ENCODE measurements at places on chromosomes 7 and 10.
A peak's percentile ranks its signal among the peaks of the same experiment; 100 is the strongest.

DNA sequence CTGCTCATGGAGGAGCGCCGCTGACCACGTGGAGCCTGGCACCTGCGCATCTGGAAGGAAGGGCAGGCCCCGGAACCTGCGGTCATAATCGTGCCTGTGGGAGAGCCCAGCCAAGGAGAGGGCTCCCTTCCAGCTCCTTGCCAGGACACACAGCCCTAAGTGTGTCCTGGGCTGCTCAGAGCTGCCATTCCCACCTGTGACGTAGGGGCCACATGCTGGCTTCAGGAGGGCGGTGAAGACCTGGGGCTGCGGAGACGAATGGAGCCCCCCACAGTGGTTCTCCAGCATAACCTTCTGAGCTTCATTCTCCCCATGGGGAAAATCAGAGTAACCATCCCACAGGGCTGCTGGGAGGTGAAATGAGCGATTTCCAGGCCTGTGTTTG lies 127.6 kb upstream of the CHST15 start:
- no peak for DNase-seq

DNA sequence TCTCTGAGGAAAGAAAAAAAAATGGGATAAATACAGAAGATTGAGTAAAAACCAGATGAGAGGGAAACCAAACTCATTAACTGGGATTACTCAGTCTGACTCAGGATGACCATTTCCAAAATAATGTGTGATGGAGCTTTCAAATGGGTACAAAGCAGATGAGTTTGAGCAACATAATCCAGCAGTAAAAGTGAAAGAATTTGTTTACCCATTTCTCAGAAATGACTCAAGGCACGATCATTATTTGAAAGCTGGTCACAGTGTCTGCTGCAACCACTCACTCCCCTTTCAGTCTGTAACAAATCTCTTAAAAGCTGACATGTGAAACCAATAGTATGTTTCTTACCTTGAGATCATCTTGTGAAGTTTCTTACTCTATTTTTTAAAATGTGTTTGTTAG lies 104.7 kb upstream of the KLF14 start:
- DNase-seq: no peak

DNA sequence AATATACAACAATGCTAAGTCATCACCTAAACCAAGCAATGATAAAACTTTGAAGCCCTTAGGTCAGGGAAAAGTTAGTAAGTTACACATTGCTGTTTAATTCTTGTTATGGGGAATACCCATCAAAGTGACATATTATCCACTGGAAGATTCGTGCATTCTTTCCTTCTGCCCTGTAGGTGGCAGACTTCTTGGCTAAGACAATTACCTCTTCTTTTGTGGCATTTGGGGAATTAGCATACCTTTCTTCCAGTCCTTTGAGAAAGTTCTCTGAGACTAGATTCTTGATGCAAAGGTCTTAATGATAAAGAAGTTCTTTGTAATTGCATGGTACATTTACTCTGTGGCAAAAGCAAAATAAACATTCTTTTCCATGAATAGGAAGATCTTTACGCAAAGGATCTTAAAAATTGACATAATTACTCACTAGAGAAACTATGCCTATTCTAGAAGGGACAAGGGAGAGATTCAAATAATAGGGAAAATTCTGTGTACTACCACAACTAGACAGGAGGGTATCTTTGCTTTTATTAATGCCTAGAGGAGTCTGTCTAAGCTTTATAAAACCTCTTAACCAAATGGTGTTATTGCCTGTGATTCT lies 395.9 kb downstream of the GRM8 start:
- DNase-seq: no peak

DNA sequence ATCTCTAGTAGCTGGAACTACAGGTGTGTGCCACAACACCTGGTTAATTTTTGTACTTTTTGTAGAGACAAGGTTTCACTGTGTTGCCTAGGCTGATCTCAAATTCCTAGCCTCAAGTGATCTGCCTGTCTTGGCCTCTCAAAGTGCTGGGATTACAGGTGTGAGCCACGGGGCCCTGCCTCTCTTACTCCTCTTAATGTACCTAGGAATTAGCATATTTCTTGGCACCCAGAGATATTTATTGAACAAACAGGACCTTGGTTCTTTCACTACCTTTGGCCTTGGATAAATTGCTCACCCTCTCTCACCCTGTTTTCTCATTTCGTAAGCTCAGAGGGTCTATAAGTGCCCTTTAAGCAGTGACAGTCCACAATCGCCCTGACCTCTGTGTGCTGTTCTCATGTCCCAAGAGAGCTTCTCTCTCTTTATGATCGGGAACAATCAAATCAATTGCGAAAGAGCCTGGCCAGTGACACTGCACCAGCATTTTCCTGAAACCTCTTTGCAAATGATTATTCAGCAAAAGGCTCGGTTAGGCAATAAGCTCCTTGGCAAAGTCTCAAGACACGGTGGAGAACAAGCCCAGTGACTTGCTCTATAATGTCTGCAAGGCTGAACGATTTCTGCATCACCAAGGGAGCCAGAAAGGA lies 117.7 kb downstream of the APBB1IP start:
- DNase-seq: no peak

GRCh38 chr10:125043841-125044658 lies 102.1 kb downstream of the ZRANB1 start:
- DNase-seq: no peak

- DNase-seq: peak; percentile 81
These were observed 8.1 kb downstream of the SKIDA1 start for GRCh38 chr10:21517134-21518031.

- DNase-seq: no peak
These were observed 73.2 kb downstream of the POT1 start for GRCh38 chr7:124856299-124856888.

GRCh38 chr7:3028071-3028757 lies 15.5 kb downstream of the CARD11 start:
- no peak for DNase-seq

DNA sequence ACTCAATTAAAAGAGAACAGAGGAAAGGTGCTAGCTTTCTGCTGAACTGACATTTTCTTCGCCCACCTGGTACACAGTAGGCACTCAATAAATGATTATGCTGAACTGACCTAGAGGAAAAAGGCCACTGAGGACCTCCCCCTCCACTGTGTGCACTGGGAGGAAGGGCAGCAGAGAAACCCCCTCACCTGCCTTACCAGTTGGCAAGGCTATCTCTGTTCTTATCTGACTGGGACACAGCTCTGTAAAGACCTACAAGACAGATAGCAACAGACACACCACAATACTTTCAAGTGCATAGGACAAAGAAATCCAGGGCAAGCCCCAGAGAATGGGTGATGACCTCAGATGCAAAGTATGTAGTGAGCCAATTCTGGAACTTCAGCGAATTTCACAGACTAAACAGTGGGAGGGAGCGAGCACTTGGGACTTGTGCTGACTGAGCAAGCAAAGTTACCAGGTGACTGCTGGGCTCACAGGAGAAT lies 30.4 kb downstream of the PDLIM1 start:
- no peak for DNase-seq

GRCh38 chr7:150943453-150943814 lies 34.7 kb downstream of the KCNH2 start:
- no peak for DNase-seq

DNA sequence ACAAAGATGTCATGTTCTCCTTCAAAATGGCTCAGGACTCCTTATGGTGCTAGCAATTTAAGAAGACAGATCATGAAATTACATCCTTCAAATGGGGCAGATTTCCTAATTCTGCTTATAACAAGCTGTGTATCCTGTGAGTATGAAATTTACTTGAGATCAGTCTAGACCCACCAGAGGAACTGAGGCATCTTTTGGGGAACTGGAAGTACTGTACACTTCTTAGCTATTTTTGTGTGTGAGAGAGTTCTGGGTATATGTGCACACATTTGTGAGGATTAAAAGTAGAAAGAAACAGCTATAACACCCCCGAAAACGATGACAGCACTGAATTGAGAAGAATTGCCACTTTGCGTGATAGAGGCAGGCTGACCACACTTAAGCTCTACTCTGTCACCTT lies 187.0 kb upstream of the CCDC6 start:
- no peak for DNase-seq

- no peak for DNase-seq
These were observed 42.7 kb upstream of the DPYSL4 start for GRCh38 chr10:132144086-132144485.

DNA sequence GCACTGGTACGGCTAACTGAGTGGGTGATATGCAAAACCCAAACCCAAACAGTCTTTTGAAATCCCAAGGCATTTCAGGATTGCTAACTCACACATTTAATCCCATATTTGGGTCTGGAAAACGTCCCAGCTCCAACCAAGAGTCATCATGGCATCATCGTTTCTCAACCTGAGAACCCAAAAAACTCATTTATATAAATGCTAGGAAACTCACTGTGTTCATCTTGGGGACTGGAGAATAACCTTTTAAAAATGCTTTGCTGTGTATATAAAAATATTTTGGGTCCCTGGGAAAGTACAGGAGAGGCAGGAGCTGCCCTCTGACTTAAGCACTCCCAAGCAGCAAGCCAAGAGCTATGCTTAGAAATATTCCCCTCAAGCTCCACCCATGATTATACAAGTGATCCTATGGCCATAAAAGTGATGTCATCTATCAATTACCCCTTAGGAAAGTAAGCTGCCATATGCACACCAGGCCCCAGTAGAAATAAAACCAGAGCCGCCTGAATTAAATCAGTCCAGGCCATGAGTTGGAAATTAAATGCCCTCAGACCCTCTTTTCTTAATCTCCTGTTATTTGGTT lies 352.1 kb downstream of the FRMD4A start:
- no peak for DNase-seq

DNA sequence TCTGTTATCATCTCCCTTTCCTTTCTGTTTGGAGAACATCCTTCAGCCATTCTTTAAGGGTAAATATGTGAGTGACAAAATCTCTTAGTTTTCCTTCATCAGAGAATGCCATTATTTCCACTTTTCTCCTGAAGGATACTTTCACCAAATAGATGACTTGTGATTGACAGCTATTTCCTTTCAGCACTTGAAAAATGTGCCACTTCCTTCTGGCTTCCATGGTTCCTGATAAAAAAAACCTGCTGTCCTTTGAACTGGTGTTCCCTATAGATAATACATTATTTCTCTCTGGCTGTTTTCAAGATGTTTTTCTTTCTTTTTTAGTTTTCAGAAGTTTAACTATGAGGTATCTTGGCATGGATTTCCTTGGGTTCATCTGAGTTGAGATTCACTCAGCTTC lies 79.7 kb downstream of the TBXAS1 start:
- DNase-seq: no peak

DNA sequence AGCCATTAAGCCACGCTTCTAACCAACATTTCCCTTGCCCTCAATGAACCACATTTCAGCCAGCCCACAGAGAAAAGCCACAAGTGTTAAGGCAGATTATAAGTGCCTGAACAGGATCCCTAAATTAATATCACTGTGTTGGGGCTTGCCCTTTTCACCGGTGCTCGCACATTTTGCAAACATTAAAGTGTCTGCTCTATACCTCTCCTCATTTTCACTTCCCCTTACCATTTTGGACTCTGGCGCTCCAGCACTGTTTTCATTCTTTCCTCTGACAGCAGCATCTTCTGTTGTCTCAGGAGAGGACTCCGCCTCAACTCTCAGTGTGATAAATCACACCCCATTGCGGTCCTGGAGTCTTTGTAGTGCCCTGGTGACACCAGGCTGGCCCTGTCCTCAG lies 274.2 kb downstream of the BAMBI start:
- no peak for DNase-seq

DNA sequence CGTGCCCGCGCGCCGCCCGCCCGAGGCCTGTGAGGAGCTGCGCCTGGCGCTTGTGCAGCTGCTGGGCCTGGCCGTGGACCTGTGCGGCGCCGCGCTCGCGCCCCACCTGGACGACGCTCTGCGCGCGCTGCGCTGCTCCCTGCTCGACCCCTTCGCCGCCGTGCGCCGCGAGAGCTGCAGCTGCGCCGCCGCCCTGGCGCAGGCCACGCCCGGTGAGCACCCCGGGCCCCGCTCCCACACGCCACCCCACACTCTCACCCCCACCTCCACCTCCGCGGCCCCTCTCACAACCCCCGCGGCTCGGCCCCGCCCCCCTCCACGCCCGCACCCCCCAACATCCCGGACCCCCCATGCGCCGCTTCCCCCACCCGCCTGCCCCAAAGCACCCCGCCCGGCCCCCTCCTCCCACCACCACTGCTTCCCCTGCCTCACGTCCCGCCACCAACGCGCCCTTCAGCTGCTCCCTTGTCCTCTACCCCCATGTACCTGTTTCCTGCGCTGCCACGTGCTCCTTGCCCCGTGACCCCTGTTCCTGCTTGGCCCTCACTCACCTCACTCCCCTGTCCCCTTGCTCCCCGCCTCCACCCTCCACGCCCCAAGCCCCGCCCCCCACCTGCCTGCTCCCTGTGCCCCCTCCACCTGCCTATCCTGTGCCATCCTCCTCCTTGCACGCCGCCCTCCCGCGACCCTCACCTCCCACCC lies at the start of gene PRKAR1B:
Gene PRKAR1B (minus strand): TSS at position 178 of the 702 bp plus-strand sequence. CDS start 15,776 bp downstream, outside the sequence.
- DNase-seq: no peak

- no peak for DNase-seq
These were observed 56.7 kb downstream of the SNX10 start for GRCh38 chr7:26348234-26348851.

- DNase-seq: no peak
These were observed 240.9 kb upstream of the GRB10 start for GRCh38 chr7:51023547-51023946.

GRCh38 chr10:59098831-59099452 lies 77.5 kb upstream of the PHYHIPL start:
- no peak for DNase-seq

- DNase-seq: peak; percentile 63
These were observed 459 bp downstream of the ZDHHC6 start for GRCh38 chr10:112446055-112446854.

DNA sequence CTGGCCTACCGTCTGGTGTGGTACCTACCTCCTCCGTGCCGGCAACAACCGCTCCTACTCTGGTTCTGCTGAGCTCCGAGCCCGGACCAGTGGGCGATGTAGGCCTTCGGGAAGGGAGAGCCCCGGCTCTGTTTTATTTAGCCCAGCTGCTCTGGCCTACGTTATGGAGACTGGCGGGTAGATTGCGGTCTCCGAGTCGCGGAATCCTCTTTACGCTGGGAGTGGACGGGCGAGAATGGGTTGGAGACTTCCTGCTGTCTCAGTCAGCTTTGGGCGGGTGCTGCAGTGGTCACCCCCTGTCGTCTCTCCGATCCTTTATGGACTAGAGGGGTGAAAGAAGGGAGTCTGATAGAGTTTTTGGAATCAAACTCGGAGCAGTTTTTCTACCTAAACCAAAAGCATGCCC lies 406 bp downstream of the CBLL1 start:
- no peak for DNase-seq

DNA sequence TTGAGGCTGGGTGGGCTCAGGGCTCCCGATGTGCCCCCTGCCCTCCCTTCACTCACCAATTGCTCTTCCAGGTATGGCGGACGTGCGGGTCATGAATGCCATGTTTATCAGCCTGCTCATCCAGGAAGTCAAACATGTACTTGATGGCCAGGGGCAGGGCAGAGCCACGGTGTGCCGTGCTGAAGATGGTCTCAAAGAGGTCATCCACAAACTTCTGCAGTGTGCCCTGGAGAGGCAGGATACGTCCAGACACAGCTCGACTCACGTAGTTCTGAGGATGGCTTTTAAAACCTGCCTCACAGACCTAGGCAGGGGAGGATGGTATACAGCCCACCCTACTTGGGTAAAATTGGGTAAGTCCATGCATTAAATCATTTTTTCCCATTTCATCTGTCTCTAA lies 431.2 kb downstream of the PLXNA4 start:
- no peak for DNase-seq

All from Right ventricle myocardium inferior (tissue), 1 donor.